ENCODE measurements at places on chromosomes 12 and 14. TPM values are rescaled to one million over a fixed set of nuclear protein-coding genes. Genes with fewer than 3 reads are reported as not detected.

The PLEKHD1 gene
- polyA plus RNA-seq, result 0.66 TPM

DNA sequence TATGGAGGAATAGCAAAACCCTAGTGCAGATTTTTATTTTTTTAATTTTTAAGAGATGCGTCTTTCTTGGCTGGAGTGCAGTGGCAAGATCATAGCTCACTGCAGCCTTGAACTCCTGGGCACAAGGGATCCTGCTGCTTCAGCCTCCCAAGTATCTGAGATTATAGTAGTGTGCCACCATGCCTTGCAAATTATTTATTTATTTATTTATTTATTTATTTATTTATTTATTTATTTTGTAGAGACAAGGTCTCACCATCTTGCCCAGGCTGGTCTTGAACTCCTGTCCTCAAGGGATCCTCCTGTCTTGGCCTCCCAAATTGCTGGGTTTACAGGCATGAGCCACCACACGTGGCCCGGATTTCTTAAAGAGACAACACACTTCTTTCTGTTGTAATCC is 1158.8 kb downstream of the AACS start:
- DNase-seq, result no peak

GRCh38 chr14:76109087-76109880 is 42.4 kb upstream of the GPATCH2L start:
- DNase-seq, result no peak

The PPP1R36 gene
- polyA plus RNA-seq, result 0.33 TPM

DNA sequence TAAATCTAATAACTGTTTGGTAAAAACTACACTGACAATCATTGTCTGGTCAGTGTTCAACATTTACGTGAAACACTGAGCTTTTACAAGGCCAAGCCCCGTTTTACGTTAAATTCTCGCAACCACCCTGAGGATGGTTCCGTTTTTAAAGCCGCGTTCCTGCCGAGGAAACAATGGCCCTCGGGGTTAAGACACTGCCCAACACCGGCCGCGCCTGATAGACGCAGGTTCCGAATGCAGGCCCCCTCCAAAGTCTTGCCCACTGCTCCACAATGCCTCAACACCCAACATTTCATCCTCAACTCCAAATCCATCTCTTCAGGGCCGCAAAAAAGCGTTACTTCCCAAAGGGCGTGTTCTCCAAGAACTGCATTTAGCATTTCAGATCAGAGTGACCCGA is 953 bp upstream of the SNRPF start:
- no peak for DNase-seq

DNA sequence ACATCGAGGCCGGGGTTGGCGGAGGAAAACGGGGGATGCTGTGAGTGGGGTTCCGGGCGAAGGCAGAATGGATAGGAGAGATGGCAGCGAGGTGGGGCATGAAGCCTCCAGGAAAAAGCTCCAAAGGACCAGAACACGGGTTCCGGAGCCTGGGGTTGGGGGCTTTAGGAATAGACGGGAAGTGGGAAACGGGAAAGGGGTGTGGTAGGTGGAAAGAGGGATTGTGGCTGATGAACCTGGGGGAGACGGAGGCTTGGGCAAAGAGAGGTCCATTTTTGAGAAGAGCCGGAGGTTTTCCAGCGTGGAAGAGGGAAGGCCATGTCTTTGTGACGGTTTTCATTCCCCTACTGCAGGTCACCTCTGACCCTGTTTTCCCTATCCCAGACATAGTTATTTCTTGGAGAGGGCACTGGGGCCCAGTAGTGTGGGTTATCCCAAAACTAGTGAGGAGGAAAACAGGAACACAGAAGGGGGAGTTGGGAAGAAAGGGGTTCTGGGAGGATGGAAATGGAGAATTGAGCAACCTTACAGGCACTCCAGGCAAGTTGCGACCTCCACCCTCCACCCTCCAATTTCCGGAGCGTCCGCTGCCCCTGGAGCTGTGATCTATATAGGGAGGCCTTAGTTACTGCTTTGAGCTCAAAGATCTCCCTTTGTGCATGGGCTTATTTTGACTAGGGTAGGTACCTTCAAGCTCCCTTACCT is 1.1 kb downstream of the ATN1 start:
- no peak for DNase-seq

DNA sequence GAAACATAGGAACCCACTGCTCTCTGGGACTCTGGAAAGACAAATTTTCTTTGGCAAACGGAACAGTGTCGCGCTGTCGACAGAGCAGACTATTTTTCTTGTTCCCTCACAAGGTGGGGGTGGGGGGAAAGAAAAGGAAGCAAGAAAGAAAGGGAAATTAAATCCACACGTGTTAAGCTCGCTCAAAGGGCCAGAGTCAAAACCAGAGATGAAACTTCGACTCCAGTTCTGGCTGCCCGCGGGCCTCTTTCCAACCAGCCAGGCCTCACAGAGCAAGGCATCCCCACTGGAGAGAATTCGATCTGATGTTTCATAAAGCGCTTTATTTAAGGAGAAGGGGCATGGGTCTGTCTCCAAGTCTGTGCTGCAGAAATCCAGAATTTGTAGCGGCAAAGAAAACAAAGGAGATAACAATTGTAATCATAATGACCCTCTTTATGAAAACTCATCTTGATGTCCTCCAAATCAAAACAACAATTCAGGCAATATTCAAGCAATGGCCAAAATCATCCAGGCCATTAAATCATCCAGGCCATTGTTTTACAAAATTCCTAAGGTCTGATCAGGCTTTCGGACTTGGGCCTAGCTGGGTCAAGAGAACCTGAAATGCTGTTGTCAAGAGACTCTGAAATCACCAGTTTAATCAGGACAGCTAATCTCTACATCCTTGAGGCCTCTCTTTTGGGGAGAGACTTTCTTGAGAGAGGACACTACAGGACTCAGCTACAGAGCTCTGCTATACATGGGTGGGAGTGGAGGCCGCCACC is 5.3 kb upstream of the TBX5 start:
- DNase-seq, result no peak

GRCh38 chr14:81172881-81173280 is 47.9 kb downstream of the GTF2A1 start:
- DNase-seq, result no peak

Data from muscle of back (tissue), 13 donors.